GM12892 (cell line): ENCODE measurements at places on chromosomes 4 and X.

DNA sequence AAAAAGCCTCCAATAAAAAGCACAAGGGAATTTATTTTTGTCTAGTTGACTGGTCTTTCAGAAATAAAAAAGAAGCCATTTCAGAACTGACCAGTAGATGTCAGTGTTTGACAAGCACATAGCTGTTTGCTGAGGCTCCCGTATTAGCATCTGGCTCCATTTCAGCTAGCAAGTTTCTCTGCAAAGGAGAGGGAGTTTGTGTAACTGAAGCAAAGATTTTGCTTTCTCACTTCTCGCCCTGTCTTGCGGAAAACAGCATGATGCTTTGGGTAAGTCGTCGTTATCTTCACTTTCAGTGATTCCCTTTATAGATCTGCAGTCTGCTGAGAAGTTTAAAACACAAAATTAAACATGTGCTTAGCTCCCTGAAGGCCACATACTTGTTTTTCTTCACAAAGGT lies 85.5 kb downstream of the CT47B1 start:
- DNase-seq: peak; percentile 25

DNA sequence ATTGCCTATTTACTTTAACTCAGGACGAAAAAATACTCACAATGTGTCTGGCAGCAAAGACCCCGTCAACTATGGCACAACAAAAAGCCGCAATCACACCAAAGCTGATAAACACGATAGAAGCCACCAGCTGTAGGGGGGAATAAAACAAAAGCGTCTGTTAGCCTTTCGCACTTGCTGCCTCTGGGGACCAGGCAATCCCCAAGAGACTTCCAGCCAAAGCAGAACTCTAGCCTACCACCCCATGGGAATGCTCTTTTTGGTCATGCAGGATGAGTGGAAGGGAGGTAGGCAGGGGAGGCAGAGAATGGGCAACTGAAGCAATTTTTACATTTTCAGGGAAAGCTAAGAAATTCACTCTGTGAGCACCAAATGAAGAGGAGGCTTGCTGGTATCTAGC lies 20.1 kb downstream of the TMEM255A start:
- DNase-seq: no peak

DNA sequence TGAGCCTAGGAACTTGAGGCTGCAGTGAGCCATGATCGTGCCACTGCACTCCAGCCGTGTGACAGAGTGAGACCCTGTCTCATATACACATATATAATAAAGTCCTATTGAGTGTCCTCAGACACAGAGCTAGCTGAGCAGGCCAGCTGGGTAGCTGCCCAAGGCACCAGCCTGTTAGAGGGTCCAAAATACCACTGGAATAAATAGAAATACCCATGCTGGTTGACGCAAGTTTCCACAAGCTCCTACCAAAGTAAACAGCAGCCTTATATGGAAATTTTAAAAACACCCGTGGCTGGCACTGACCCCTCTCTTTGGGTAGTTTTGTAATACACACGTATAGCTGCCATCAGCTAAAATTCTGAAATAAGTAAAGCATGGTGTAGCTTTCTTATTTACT lies 348.6 kb downstream of the BCOR start:
- no peak for DNase-seq

DNA sequence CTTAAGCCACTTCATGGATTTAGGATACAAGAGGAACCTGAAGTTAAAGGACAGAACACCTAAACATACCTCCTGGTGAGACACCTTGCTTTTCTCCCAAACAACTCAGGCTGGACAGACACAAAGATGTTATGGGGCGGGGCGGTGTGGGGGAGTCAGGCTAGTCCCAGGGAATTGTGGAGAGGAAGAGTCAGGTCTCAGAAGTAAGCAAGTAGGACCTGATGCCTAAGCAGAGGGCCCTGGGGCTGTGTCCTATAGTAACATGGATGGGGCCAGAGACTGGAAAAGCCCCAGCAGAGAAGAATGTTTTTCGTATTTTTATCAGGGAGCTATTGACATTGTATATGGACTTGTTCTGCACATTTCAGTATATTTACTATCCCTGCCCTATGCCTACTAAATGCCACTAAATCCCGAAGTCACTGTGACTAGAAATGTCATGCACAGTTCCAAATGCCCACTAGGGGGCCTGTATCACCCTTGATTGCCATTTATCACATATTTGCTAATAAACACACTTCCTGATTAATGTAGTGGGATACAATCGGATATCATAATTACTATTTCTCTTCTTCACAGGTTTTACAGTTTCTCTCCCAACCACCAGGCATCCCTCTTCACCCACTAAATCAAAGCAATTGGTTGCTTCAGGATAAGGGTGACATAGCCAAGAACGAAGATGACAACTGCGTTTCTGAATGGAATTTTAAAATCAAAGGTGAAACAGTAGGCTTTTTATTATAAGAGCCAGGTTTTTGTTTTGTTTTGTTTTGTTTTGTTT lies 23.8 kb upstream of the ARHGAP10 start:
- peak; percentile 18 for DNase-seq

DNA sequence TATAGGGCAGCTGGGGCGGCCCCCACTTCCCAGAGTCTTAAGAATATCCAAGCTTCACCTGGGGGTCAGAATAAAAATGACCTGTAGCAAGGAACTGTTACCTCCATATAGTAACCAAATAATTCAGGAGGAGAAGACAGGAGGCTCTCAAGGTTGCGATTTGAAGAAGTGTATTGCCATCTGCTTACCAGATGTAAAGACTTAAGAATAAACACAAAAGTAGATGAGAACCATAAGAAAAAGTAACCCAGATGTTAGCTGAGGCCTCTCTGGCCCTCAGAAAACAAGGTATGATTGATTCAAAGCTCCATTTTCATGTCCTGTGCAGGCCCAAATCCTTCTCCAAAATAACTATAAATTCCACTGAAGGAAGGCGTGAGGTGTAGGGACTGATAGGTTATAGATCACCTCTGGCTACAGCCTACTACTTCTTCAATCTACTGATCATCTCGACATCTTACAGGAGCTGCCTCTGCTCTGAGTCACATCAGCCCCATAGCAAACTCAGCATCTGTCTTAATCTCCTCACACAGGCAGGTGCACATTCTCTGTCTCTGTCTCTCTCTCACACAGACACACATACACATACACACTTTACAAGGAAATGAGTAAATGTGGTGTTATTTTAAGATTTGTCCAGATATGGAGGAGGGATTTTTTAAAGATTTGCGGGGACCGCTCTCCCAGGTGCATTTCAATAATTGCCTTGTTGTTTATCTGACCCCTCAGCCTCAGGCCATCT lies 193.9 kb upstream of the EDNRA start:
- no peak for DNase-seq

DNA sequence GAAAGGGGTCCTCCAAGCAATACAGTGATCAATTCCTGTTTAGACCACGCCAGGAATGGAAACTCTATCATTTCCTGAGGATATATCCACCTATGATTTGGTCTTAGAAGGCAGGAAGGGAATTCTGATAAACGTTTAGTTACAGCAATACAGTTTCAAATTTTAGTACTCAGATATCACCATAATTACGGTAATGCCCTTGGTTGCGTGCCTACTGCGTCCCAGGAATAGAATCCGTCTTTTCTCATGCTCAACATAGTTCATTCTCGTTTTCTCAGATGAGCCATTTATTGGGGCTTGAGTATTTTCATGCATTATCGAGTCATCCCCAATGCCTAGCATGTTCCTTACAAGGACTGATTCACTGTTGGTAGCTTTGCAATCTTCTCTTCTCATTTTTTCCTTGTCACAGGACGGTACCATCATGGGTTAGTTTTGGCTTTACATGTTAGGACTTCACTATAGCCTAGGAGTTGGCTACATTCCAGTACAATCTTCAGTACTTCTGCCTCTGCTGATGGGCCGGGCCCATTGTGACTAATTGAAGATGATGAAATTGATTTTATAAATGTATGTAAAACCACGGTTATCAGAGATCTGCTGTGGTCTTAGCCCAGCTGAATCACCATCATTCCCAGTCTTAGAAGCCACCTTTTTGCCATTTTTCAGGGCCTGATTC lies 4.4 kb upstream of the PRKX start:
- DNase-seq: no peak

DNA sequence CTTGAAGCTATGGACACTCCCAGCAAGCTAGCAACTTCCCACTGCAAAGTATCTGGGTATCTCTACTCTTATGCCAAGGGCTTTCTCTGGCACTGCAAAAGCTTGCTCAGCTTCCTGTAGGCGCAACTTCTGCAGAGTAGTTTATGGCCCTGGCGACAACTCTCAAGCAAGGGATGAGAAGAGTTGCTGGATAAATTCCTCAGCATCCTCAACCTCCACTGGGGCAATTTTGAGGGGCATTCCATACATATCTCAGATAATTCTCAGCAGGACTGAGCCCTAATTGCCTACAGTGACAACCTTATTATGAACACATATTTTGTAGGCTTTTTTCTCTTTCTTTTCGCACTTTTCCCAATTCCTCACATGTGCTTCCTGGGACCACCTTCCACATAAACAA lies 31.2 kb upstream of the TAB3 start:
- DNase-seq: no peak

DNA sequence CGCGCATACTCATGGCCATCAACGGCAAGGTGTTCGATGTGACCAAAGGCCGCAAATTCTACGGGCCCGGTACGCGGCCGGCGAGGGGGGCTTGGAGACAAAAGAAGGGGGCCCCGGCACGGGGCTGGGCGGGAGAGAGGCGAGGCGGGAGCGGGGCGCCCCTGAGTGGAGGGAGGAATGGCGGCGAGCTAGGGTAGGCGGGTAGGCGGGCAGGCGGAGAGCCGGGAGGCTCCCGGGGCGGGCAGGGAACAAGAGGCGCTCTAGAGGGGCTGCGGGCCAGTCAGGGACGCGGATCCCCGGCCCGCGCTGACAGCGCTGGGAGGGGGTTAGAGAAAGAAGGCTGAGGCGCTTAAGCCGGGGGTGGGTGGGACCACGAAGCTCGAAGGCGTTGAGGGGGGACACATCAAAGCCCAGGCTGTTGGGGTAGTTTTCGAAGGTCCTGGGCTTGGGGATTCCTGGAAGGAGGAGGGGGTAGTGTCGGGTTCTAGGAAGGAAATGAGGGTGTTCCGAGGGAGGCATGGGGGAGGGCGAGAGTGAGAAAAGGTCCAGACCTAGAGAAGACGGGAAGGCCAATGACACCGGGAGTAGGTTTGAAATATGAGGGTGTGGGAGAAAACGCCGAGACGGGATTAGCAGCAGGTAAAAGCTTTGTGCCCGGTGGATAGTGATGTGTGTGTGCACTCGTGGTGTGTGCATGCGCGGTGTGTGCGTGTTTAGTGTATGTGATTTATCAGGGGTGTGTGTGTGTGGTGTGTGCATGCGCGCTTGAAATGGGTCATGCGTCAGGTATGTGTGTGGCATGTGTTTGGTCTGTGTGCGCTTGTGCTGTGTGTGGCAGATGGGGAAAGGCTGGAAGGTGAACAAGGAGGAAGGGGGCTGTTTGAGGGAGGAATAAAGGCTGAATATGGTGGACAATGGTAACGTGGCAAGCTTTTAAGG lies 807 bp downstream of the PGRMC1 start:
- peak; percentile 25 for DNase-seq

DNA sequence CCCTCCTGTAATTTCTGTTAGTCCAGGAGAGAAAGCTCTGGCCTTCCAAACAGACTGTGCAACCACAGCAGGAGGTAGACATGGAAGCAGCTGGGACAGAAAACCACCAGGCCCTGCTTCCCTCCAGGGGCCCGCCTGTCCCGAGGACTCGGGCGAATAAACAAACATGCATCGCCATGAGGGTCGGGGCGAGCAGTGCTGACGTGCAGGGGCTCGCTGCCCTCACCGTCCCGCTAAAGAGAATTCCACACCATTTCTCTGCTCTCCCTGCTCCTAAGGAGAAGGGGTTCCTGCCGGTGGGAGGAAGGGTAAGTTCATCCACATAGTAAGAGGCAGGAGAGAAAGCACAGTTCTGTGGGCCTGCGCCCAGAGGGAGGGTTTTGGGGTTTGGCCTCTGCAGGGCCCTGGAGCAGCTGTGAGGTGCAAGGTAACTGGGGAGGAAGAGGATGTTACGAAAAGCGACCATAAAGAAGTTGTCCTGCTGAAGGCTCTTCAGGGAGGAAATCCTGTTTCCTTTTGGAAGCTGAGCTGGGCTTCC lies 54.9 kb downstream of the WFS1 start:
- DNase-seq: no peak

DNA sequence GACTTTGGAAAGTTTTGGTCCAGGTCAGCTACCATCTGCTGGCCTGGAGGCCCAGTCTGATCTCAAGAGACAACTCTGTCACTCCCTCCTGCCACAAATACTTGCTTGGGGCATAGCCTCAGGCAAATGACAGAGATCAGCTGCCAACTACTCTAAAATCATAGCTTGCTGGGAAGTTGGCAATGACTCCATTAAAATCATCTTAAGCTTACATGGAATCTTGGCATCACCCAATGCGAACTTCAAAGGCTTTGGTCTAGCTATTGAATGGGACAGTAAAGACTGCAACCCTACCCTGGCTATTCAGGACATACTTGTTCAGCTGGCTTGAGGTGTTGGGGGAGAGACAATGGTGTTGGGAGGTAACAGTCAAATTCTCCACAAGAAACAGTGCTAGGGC lies 7.0 kb upstream of the USO1 start:
- no peak for DNase-seq
